T-helper 2 cell (primary cell): ENCODE measurements at places on chromosomes 3 and 15.
A peak's percentile ranks its signal among the peaks of the same experiment; 100 is the strongest.

- no peak for DNase-seq
These were observed 156.2 kb downstream of the CLSTN2 start for GRCh38 chr3:140091143-140091542.

- DNase-seq = no peak
These were observed 20.6 kb upstream of the SPTBN5 start for GRCh38 chr15:41914411-41914810.

DNA sequence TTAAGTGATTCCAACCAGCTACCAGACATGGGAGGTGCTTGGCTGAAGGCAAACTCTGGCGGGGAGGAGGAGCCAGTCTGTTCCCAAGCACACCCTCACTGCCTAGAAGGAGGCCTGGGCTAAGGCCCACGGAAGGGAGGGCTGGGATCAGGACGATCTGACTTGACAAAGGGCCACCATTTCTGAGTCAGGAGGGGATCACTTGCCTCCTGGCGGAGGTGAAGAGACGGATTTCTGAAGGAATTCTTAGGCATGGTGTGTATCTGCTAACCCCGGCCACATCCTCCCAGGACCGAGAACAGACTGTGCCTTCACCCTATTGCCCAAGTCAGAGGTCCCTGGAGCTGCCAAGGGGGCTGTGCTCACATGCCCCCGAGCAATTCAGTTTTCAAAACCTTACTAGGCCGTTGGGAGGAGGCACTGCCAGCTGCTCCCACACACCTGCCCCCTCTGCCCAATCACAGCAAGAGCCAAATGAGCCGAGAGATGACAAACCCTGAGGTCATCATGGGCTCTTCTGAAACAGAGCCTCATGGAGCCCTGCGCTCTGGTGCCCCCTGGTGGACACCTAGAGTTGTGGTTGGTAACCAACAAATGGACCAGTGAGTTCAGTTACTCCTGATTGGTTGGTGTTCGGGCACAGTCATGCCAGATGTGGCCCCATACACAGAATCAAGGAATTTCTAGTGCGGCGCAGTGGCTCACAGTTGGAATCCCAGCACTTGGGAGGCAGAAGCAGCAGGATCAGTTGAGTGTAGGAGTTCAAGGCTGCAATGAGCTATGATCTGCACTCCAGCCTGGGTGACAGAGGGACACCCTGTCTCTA lies 6.5 kb upstream of the TNK2 start:
- DNase-seq = peak; percentile 94

DNA sequence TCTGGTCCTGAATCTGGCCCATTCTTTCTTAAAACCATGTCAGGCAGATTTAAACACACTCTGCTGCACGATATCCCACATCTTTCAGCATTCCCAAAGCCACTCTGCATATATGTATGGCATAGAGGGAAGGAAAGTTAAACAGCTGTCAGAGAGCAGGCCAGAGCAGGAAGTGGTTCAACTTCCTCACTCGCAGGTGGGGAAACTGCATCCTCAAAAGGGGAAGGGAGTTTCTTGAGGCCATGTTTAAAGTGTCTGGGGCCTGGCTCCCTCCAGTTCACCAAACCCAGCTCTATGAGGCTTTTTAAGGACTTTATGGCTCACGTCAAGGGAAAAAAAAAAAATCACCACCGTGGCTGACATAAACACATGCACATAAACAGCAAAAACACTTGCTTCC lies 123.1 kb downstream of the OPA1 start:
- DNase-seq = no peak

DNA sequence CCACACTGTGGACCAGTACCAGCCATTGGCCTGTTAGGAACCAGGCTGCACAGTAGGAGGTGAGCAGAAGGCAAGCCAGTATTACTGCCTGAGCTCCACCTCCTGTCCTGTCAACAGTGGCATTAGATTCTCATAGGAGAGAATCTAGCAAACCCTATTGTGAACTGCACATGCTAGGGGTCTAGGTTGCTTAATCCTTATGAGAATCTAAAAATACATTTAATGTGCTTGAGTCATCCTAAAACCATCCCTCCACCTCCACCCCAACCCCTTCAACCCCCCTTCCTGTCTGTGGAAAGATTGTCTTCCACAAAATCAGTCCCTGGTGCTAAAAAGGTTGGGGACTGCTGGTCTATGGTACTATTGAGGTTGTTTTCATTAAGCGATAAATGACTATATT lies 49.3 kb upstream of the KCNAB1 start:
- DNase-seq = no peak

GRCh38 chr3:138829097-138829496 lies 5.6 kb downstream of the PIK3CB start:
- no peak for DNase-seq

- no peak for DNase-seq
These were observed 235.3 kb upstream of the MME start for GRCh38 chr3:154844863-154845262.

DNA sequence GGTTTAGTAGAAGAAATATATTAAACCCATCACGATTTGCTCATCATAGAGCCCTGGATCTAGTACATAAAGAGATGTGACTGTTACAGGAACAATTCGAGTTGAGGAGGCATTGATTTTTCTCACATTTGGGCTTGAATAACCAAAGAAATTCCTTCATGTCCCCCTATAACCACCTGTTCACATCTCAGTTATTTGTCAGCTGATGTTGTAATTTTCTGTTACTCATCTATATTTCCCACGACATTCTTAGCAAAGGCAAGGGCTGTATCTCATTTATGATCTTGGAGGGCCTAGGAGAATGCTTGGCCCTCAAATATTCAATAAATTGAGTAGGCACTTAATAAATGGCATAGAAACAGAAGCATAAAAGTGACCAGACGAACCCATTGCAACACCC lies 36.4 kb upstream of the GYG1 start:
- DNase-seq = no peak

- DNase-seq = no peak
These were observed 325.1 kb downstream of the SUCLG2 start for GRCh38 chr3:67329358-67329757.

DNA sequence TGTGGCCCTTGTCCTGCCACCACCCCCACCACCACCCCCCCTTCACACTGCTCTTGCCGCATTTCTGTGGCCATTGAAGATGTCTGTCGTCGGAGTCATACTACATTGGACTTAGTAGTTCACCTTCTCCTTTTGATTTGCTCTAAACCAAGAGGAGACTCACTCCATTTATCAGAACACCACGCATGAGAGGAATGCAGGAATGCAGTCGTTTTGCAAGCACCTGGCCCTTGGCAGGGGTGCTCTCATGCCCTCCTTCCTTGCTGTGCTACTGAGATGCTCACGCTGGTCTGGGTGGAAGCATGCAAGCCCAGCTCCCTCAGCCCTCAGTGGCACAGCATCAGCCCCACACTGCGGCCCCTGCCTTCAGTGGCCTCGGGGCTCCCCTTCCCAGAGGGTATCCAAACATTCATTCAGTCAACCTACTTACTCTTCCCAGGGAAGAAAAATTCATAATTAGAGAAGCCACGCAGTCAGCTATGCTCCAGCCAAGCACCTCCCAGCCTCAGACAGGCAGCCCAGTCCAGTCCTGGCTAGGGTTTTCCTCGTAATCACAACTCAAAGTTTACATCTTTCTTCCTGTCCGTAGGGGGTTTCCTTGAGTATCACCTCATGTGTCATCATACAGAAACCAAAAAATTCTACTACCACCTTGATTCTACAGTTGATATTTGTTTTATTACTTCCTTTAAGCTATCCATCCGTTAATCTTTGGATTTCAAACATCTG lies 520.0 kb downstream of the GABRG3 start:
- DNase-seq = no peak

DNA sequence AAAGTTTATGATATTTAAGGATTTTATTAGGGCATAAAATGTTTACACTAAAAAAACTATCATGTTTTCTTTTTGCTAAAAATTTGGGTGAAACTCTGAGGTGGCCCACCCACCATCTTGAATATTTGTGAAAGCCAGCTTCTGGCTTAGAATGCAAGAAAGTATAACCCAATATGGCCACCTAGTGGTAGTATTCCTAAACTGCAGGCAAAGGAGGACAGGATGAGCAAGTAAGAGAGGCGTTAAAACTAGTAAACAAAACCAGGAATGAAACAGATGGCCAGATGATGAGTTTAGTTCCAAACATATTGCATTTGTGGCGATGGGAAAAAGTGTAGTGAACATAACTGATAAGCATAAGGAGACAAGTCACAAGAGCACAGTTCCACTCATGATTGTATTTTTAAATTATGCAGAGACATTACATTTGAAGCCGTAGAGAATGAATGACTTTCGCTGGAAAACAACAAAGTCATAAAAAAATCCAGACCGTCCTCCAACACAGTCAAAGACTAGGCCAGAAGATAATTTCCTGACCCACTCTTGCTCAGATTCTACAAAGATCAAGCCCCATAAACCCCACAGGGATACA lies 103.3 kb upstream of the PRTG start:
- DNase-seq = no peak

DNA sequence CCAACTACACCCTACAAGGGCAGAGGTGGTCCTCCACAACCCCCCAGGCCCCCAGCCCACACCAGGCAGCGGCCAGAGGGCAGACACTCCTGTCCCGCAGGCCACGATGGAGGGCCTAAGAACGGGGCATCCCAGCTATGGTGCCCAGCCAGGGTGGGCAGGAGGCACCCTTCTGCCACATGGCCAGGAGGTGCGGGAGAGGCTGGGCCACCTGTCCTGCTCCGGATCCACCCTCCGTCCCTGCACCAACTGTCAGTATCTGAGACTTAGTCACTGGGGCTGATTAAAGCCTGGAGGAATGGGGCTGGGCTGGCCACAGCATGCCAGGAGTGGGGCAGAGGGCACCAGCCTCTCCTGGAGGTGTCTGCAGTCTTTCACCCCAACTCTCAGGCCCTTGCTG lies 37.9 kb downstream of the TNK2 start:
- DNase-seq = no peak

- DNase-seq = no peak
These were observed 555.8 kb upstream of the ALCAM start for GRCh38 chr3:104810896-104811295.

DNA sequence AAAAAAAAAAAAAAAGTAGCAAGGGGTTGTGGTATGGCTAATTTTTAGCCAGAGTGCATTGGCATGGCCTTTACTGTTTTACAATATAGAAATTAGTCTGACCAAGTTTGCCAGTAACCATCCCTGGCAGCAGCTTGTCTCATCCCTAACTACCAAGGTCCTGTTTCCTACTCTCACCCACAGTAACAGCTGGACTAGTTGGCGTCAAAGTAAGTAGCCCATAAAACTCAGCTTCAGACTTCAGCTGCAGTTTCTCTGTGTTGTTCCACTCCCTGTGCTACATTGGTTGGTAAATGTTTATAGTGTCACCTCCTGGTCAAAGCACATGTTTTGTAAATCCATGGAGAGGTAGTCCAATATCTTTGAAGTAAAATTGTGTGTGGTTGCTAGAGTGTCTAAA lies 691.3 kb downstream of the ZPLD1 start:
- no peak for DNase-seq

DNA sequence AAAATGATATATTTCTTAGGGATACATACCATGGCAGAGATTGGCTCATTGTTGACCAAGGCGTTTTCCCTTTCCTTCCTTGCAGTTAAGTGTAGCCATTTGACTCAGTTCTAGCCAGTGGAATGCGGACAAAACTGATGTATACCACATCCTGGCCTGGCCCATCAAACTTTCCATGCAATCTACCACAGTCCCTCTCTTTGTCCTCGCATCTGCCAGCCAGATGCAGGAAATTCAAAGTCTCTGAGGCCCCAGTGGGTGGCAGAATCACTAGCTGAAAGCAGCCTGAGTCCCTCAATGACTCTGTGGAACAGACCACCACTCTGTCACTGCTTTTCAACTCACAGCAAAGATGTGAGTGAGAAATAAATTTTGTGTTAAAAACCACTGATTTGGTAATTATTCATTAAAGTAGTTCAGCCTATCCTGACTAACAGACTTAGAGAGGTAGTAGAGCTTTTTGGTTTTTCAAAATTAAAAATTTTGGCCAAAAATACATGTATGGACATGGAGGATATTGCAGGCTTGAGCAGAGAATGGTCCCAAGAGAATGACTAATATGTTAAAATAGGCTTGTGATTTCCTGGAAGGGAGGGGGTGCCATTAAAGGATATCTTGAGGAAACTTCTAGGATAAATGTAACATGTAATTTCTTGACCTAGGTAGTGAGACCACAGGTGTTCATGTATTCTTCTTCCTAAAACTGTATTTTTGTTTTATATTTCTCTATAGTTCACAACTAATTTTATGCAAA lies 10.9 kb downstream of the LRRFIP2 start:
- DNase-seq = no peak

DNA sequence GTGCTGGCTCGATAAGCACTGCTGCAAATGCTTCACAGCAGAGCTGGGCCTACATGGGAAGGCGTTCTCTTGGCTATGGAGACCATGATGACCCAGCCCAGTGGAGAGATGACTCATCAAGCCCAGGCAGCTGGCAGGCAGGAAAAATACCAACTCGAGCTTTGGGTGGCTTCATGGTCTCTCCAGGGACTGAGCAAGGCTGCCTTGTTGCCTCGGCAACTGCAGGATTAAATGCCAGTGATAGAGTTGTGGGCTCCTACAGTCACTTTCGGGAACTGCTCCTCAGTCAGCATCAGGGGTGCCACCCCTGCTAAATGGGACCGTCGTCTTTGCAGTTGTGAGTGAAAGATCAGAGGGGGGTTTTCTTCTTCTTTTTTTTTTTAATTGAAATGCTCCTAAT lies 54.6 kb upstream of the MYZAP start:
- DNase-seq = no peak

DNA sequence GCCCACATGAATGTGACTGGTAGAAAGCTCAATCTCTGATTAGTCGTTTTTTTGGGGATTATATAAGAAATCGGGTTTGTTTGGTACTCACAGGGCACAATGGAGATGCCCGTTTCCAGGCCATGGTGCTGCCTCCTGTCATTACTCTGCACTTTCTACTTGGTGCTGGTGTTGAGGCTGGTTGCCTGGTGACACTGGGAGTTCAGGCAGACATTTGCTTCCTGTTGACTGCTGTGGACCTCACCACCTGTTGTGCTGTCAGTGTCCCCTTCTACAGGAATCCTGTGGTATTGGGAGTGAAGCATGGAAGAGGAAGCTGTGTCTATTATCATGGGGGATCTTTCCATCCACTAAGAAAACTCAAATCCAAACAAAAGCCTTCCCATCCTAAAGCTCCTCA lies 227.2 kb upstream of the TBL1XR1 start:
- DNase-seq = no peak

DNA sequence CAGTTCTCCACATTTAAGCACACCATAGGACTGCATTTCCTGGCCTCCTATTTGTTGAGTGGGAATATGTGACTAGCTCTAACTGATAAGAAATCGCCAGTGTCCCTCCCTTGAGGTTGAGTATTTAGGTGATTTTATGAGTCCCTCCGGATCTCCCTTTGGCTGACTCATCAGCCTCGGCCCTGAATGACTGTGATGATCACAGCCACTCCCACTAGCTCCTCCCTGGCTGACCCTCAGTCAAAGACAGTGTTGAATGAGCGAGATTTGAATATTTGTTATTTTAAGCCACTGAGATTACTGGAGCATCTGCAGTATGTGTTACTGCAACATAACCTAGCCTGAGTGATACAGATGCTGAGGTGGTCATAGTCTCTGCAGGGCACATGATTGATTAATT lies 515.3 kb downstream of the EPHB1 start:
- DNase-seq = no peak

GRCh38 chr15:70604666-70605315 lies 158.6 kb downstream of the UACA start:
- no peak for DNase-seq
